ENCODE measurements at places on chromosomes 12 and 14.

GRCh38 chr14:39841088-39841487, 408.9 kb upstream of the FBXO33 start:
- no peak for DNase-seq

- DNase-seq: no peak
Observed at GRCh38 chr14:63204407-63205043, at the start of gene RHOJ. Gene RHOJ (plus strand): TSS chr14:63204443. CDS start chr14:63204870, 427 bp downstream.

DNA sequence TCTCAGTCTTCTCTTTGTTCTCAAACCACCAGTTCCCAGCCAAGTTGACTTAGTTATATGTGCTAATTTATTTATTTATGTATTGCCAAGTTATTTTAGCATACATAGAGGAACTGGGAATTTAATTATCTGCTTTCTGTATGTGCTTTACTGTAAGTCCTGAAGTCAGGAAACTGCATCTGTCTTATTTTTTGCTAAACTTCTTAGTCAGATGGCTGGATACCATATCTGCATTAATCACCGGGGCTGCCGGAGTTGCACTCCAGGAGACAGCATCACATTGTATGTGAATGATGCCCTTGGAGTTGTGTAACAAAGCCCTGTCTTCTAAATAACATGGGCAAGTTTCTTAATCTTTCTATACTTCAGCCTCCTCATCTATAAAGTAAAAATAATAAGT, 96.2 kb downstream of the MON2 start:
- DNase-seq: no peak

- no peak for DNase-seq
Observed at GRCh38 chr12:53483979-53484377, 15.3 kb downstream of the MAP3K12 start.

DNA sequence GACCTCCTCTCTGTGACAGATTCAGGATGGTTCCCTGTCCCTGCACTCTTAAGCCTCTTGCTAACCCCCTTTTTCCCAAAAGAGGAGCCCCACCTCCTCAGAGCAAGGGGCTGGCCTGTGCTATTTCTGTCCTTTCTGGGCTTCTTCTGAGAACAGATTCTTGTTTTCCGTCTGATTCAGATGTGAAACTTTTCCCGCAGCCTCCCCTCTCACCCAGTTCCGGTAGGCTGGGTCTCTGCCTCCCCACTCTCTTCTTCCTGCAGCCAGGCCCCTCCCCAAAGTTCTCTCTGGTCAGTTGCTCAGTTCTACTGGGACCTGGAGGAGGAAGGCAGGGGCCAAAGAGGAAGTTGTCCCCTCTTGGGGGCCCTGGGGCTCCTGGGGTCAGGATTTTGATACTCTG, 11.8 kb downstream of the PDE1B start:
- no peak for DNase-seq

DNA sequence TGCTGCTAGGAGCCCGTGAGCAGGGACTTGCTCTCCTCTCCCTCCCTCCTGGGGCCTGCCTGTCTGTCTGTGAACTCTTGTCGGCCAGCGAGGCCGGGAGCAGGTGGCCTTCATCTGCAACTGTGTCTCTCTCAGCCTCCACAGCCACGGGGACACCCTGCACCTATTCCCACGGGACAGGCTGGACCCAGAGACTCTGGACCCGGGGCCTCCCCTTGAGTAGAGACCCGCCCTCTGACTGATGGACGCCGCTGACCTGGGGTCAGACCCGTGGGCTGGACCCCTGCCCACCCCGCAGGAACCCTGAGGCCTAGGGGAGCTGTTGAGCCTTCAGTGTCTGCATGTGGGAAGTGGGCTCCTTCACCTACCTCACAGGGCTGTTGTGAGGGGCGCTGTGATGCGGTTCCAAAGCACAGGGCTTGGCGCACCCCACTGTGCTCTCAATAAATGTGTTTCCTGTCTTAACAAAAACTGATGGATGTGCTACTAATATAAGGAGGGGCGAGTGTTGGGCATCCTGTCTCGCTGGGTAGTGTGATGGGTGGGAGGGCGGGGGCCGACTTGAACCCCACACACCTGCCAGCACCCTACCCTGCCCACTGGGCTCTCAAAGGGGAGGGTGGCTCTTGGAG, 34.8 kb downstream of the MEG3 start:
- no peak for DNase-seq

- DNase-seq: no peak
Observed at GRCh38 chr12:110530511-110530910, 28.4 kb downstream of the RAD9B start.

GRCh38 chr12:118512669-118513068, 136.3 kb downstream of the SUDS3 start:
- DNase-seq: no peak

GRCh38 chr14:104298458-104298857, 160.1 kb downstream of the KIF26A start:
- no peak for DNase-seq

DNA sequence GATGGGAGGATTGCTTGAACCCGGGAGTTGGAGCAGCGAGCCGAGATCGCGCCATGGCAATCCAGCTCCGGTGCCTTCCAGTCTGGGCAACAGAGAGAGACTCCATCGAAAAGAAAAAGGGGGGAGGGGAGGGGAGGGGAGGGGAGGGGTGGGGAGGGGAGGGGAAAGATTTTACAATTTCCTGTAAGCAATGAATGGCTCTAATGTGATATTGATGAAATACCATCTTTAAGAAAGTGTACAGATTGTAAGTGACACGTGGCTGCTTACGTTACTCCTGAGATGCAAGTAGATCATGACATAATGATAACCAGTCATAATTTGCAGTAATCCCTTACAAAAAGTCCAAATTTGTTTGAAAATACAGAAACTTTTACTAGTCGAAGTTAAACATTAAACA, 1.4 kb downstream of the SLC25A21 start:
- no peak for DNase-seq

GRCh38 chr12:54390668-54391551, 6.4 kb upstream of the ZNF385A start:
- DNase-seq: peak; percentile 66

DNA sequence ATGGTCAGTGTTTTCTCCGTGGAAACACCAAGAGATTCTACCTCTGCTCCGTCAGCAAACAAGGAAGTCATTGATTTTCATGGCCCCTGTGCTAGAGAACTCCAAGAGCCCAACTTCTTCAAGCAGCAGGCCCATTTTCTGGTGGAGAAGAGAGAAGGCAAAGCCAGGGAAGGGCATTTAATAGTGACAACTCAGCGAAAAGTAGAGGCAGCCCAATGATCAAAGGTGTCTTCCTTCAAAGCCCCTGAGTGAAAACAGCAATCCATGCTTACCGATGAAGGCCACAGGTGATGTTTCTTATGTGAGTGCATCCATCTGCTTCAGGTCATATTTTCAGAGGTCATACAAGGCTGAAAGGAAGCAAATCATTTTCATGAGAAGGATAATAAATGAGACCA, 77.3 kb downstream of the VCPKMT start:
- DNase-seq: no peak

- DNase-seq: no peak
Observed at GRCh38 chr14:88255196-88255595, 67.9 kb downstream of the KCNK10 start.

DNA sequence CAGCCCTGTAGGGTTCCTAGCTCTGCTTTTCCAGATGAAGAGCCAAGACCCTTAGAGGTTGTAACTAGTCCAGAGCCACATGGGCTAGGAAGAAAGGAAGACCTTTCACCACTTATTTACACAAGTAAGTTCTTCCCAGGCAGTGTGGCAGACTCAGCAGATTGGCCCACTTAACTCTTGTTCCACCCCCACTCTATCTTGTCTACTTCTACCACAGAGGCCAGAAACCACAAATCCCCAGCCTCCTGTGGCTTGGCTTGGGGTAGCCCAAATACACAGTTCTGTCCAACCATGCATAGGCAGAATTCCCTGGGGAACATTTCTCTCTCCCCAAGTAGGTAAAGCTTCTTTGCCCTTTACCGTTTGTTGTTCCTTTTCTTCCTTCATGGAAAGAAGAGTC, 383.5 kb downstream of the RGS6 start:
- DNase-seq: no peak

DNA sequence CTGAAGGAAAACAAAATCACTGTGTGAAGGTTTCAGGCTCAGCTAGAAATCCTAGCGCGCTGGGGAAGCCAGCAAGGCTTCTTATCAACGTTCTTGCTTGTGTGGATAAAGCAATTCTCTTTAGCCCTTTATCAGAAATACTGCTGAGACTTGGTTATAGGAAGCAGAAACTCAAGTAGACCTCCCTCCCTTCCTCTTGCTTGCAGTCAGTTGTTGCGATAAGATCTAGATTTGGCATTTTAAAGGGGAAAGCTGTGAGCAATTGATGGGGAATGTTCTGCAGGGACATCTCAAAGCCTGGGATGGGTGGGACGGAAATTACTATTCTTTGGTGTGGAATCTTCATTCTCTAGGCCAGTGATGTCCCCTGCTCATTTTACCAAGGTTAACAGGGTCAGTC, 76.4 kb upstream of the ANO4 start:
- DNase-seq: no peak
